Activated CD4-positive, alpha-beta T cell treated with anti-CD3 and anti-CD28 coated beads, Interleukin-2, amount 10 ng/mL, durations not matched to agents 7 days and 5 days (primary cell): ENCODE measurements at places on chromosomes 5 and 9. TPM values are rescaled to one million over a fixed set of nuclear protein-coding genes. Genes with fewer than 3 reads are reported as not detected.

Gene GDA
- total RNA-seq, result not detected

GRCh38 chr5:109612278-109612905, 77.3 kb upstream of the MAN2A1 start:
- H3K4me3 ChIP-seq, result no peak overlapping the region
- peaks cover 3% of the 10 kb centered on the region for H3K27me3 ChIP-seq
- H3K27ac ChIP-seq, result no peak overlapping the region
- DNase-seq, result no peak
- H3K36me3 ChIP-seq, result no peaks in the 10 kb centered on the region

GRCh38 chr5:1885868-1886845, 3.4 kb upstream of the IRX4 start:
- no peak overlapping the region for H3K4me3 ChIP-seq
- no peak overlapping the region for H3K27ac ChIP-seq
- H3K4me1 ChIP-seq, result peaks cover 4% of the 10 kb centered on the region
- no peaks in the 10 kb centered on the region for H3K36me3 ChIP-seq

Gene SLC6A3
- total RNA-seq, result not detected

- no peaks in the 10 kb centered on the region for H3K36me3 ChIP-seq
- no peak overlapping the region for H3K4me3 ChIP-seq
These were observed 474.0 kb upstream of the ACTBL2 start for GRCh38 chr5:57956636-57957035.

Gene CDH12
- total RNA-seq, result not detected

- no peak for DNase-seq
- peaks cover 22% of the 10 kb centered on the region for H3K27me3 ChIP-seq
- H3K27ac ChIP-seq, result no peak overlapping the region
- H3K4me3 ChIP-seq, result no peak overlapping the region
These were observed 65.4 kb downstream of the TSPAN17 start for GRCh38 chr5:176712546-176713304.

DNA sequence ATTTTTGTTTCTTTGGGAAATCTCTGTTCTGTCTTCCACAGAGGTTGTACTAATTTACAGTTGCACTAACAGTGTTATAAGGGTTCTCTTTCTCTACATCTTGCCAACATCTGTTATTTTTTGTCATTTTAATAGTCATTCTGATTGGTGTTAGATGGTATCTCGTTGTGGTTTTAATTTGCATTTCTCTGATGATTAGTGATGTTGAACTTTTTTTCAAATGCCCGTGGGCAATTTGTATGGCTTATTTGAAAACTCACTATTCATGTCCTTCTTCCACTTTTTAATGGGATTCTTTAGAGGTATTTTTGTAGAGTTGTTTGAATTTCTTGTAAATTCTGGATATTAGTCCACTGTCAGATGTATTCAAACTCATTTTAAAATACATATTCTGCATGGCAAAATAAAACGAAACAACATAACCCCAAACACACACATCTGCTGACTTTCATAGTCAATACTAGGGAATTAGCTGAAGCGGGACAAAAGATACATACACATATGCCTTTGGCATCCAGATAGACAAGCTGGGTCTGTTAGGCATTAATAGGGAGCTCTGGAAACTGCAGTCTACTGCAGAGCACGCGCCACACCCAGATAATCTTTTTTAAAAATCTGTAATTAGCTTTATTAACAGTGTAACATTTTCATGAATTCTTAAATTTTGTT, 5.8 kb upstream of the SPATA31C2 start:
- H3K4me1 ChIP-seq, result peaks cover 1% of the 10 kb centered on the region
- no peaks in the 10 kb centered on the region for H3K36me3 ChIP-seq
- H3K27ac ChIP-seq, result no peak overlapping the region
- no peak overlapping the region for H3K4me3 ChIP-seq
- peaks cover 38% of the 10 kb centered on the region for H3K27me3 ChIP-seq

Gene LCN6
- total RNA-seq, result not detected

DNA sequence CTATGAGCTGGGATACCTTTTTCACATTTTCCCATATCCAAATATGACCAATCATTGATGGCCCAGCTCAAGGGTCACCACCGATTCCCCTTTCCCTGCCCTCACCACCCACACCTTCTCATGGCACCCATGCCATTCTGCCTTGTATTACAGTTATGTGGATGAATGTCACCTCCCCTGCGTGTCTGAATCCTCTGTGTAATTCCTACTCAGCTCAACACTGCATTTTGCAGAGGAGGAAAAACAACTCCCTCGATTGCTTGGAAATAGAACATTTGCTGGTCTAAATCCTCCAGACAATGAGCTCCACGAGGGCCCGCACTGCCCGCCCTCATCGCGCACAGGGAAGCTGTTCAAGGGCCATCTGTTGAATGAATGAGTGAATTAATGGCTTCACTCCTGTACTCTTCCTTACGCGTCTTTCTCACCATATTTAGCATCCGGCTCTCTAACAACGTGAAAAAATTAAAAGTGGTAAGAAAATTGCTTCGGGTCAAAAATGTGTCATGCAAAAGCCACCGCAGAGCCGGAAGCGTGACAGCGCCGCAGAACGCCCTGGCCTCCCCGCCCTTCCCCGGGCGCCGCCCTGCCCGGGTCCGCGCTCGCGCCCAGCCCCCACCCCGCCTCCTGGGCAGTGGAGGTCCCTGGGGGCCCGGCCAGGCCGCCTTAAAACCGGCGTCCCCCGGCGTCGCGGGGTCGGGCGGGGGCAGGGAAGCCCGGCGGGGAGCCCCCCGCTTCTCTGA, 704 bp downstream of the SUSD1 start:
- peak overlapping the region; percentile 97 for H3K27ac ChIP-seq
- H3K4me3 ChIP-seq, result peak overlapping the region; percentile 88
- DNase-seq, result peak; percentile 82
- H3K27me3 ChIP-seq, result peaks cover 14% of the 10 kb centered on the region
- peaks cover 32% of the 10 kb centered on the region for H3K36me3 ChIP-seq

GRCh38 chr9:13606586-13606985, 327.1 kb upstream of the MPDZ start:
- H3K27me3 ChIP-seq, result no peaks in the 10 kb centered on the region
- H3K36me3 ChIP-seq, result no peaks in the 10 kb centered on the region
- H3K4me1 ChIP-seq, result no peaks in the 10 kb centered on the region
- H3K27ac ChIP-seq, result no peak overlapping the region
- no peak for DNase-seq
- no peak overlapping the region for H3K4me3 ChIP-seq

GRCh38 chr9:87035879-87036278, 88.6 kb upstream of the GAS1 start:
- no peaks in the 10 kb centered on the region for H3K4me1 ChIP-seq
- H3K27me3 ChIP-seq, result peaks cover 1% of the 10 kb centered on the region
- no peak for DNase-seq
- H3K36me3 ChIP-seq, result no peaks in the 10 kb centered on the region
- H3K4me3 ChIP-seq, result no peak overlapping the region
